Activated CD8-positive, alpha-beta memory T cell treated with anti-CD3 and anti-CD28 coated beads for 4 hours (primary cell): ENCODE measurements at places on chromosomes 6 and 20.

GRCh38 chr6:131555992-131556391, 17.0 kb upstream of the ARG1 start:
- no peak for DNase-seq

GRCh38 chr20:53578492-53579222, 15.0 kb downstream of the ZNF217 start:
- no peak for DNase-seq

- no peak for DNase-seq
Measured at GRCh38 chr20:421685-422250, 13.7 kb downstream of the RBCK1 start.

GRCh38 chr6:5367510-5367909, 106.2 kb downstream of the FARS2 start:
- DNase-seq: no peak

GRCh38 chr6:383856-384255, 7.7 kb upstream of the IRF4 start:
- no peak for DNase-seq

DNA sequence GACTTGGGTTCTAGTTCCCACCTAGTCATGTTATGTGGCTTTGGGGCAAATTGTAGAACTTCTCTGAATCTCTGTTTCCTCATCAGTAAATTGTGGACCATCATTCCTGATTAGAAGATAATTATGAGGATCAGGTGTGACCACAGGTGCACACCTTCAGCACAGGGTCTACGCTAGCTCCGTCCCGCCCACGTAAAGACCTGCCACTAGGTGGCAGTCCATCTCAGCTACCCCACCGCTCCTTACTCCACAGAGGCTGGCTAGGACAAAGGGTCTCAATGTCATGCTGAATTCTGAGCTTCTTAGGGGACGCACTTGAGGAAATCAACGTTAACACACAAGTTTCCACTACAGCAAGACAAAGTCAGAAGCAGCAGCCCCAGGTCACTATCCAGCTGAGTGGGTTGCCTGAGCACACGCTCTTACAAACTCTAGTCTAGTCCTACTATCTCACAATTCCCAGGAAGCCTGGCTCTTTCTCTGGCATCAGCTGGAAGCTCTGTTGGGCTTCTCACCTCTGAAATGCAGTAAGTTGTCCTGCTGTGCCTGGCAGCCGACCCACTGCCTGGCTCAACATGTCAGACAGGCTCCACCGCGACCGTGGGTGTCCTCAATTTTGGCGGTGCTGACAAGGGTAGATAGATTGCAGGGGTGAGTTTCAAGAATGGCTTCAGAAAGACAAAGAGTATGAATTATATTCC, 2.0 kb upstream of the PLCG1 start:
- DNase-seq: peak; percentile 46

DNA sequence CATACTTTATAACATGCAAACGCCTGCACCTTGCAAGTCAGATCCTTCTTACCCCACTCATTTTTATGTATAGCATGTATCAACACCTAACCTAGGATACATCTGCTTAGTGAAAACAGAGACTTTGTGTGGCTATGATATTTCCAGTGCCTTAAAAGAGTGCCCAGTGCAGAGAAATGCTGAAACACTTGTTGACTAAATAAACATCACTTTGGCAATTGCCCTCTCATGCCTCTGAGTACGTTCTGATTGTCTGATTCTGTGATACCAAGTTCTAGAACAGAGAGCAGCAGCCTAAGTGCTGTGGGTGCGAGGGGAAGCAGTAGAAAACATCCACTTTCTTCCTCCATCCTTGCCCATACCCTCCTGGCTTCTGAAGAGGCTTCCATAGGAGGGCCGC, 13.6 kb downstream of the PLEKHG1 start:
- DNase-seq: no peak

GRCh38 chr6:95923518-95923917, 92.3 kb upstream of the FUT9 start:
- no peak for DNase-seq

DNA sequence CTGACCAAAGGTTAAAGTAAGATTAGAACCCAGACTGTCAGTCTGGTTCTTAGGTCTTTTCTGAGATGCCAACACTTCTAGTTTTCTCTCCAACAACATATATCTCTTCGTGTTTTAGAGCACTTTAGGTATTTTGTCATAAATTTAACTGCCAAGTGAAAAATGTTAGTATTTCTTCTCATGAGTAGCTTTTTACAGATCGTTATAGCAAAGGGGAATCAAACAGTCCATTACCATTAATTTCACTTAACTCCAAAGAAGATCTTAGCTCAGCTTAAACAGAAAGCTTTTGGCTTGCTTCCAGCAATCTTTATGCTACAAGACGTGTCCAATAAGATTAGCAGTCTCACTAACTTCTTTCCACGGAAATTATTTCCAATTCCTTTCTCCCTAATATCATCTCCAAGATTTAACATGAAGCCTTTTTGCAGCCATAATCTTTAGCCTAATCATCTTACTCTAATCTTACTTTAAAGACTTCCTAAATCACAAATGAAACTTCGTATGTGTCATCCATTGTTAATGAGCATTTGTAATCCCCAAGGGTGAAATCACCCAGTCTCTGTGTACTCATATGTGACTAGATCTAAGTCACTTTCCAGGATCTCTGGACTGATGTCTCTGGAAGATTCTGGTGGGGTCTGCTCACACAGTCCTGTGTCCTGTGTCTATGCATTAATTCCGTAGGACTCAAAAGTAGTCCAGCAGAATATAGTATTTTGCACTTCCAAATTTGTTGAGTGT, 38.7 kb downstream of the MOXD1 start:
- no peak for DNase-seq

DNA sequence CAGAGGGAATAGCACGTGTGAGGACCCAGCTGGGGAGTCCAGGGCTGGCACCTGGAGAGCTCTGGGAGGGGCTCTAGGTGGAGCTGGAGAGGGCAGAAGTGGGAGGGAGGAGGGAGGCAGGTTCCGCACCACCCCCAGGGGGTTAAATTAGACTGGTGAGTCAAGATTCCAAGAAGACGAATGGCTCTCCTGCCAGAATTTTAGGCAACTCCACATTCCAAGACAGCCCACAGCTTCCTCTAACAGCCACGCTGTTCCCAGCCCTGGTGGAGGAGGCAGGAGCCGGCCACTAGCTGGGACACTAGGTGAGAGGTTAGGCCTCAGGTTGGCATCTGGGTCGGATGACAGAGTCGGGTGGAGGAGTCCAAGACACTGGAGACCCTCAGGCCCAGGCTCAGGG, 60.2 kb downstream of the TFAP2C start:
- DNase-seq: no peak
